ENCODE measurements at places on chromosomes 3 and 15.

GRCh38 chr15:52710050-52710707 is 31.0 kb upstream of the ATOSA start:
- DNase-seq = no peak

- DNase-seq = no peak
These were observed 1.8 kb upstream of the PLCH1 start for GRCh38 chr3:155746703-155747102.

GRCh38 chr15:54197995-54198394 is 219.8 kb downstream of the UNC13C start:
- DNase-seq = no peak

DNA sequence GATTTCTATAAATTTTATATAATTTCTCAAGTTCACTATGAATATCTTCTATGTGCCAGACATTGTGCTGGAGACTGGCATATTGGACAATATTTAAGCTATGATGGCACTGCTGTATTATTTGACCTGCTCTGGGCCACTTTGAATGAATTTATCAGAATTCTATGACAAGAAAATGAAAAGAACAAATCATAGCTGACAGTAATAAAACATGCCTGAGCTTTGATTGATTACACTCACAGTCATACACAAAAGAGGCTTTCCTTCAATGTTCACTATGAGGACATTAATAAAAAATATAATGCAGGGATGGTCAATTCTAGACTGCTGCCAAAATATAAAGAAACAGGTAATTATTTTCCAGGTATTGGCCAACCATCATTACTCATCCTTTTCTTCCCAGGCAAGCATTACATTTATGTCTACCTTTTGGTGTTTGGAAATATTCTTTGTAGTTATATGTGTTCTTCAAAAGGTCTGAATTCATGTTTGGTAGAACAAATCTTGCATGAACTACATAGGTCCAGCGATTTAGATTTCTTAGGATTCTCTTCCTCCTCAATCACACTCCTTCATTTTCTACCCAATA is 81.0 kb upstream of the ALCAM start:
- no peak for DNase-seq

DNA sequence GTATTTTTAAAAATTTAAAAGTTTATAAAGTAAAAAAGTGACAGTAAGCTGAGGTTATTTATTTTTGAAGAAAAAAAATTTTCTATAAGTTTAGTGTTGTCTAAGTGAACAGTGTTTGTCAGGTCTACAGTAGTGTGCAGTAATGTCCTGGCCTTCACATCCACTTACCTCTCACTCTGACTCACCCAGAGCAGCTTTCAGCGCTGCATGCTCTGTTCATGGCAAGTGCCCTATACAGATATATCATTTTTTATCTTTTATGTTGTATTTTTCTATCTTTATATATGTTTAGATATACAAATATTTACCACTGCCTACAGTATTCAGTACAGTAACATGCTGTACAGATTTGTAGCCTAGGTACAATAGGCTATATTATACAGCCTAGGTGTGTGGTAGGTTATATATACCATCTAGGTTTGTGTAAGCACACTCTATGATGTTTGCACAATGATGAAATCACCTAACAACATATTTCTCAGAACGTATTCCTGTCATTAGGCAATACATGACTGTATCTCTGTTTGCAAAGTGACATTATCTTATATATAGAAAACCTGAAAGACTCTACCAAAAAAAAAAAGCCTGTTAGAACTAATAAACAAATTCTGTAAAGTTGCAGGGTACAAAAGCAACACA is 75.9 kb upstream of the TMC3 start:
- DNase-seq = no peak

- DNase-seq = no peak
These were observed 17.5 kb upstream of the BCHE start for GRCh38 chr3:165854696-165855095.

GRCh38 chr3:57079474-57079831 is 19.0 kb downstream of the SPATA12 start:
- DNase-seq = no peak

DNA sequence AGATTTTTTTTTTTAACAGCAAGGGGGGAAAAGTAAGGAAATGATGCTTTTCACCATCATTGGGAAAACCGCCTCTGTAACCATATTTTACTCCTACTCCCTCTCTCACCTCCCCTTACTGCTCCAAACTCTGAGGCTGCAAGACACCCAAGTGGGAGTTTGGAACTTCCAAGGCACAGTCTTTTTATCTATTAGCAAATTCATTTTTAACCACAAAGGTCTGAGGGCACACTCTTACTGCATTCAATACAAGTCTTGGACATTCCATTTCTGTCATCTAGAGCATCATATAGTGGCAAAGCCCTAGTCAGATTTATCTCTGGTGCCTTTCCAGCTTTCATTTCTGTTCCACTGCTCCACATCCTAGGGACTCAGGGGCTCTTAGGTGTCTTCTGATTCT is 13.2 kb downstream of the FAM162A start:
- no peak for DNase-seq

GRCh38 chr3:59580996-59581395 is 531.2 kb upstream of the CFAP20DC start:
- DNase-seq = no peak

Data from left renal pelvis (tissue), 4 donors.